Activated gamma-delta T cell treated with Interleukin-2 at 50 U/mL for 16 hours (primary cell): ENCODE measurements at places on chromosomes 6 and 20.

DNA sequence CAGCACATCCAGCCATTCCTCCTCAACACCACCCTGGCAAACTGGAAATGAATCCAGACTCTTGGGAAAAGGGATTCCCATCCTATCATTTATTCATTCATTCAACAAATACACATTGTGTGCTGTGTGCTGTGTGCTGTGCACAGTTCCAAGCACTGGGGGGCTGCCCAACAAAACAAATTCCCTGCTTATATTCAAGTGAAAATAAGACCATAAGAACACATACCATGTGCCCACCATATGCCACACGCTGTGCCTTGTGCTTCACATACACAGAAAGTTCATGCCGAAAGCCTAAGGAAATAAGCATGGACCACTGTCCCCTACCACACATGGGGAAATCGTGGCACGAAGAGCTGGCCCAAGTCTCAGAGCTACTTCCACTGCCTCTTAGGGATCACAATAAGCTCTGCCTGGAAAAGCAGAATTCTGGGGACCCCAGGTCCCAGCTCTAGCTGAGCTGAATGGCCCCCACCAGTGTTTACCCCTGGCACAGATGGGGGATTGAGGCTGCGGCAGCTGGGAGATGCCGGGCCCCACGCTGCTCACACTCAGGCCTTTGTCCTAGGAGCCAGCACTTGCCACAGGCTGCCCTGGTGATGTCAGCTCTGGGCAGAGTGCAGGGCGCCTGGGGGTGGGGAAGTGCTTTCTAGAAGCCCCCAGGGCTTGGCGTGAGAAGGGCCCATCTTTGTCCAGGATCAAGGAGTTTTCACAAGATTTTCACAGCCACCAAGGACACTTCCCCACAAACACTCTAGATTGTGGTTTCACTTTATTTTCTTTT lies 99.6 kb downstream of the PREX1 start:
- no peak for DNase-seq

DNA sequence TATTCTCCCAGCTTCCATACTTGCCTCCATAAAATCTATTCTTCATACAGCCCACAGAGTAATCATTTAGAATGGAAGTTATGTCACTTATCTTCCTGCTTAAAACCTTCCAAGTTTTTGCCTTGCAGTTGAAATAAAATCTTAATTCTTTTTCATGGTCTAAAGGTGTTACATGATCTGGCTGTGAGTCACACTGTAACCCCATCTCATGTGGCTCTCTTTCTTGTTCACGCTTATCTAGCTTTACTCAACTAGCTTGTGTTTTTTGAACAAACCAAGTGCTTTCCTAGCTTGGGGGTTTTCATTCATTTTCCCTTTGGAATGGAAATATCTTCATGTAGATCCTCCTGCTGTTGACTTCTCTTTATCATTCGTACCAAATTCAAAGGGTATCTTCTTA lies 23.6 kb upstream of the THEMIS start:
- no peak for DNase-seq

DNA sequence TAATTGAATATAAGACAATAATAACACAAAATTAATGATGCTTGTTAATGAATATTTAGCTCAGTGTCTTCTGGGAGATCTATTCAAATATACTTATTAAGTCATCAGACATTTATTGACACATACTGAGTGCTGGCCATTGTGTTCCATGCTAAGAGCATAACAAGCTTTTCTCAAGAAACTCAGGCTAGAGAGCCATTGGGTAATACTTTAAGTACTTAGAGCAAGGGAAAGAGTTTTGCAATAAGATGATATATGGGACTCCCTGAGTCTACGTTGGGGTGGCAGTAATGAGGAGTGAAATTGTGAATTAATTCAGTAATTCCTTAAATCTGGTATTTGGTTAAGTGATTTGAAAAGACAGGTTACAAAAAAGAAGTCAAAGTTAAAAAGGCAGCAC lies 11.1 kb downstream of the TMEM200A start:
- DNase-seq = no peak

DNA sequence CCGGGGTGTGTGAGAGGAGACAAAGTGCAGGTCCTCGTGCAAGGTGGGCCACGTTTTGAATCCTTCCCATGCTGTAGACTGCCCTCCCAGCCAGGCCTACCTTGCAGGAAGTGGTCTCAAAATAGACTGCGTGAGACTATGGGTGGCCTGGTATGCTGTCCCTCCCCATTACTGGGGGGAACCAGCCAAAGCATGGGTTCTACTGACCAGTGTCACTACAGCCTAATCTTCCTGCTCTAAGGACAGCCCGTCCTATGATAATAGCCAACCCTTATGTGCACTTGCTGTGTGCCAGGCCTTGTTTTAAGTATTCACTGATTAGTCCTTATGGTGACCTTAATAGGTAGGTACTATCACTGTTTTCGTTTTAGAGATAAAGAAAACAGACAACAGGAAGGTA lies 38.0 kb downstream of the FOXP4 start:
- no peak for DNase-seq

DNA sequence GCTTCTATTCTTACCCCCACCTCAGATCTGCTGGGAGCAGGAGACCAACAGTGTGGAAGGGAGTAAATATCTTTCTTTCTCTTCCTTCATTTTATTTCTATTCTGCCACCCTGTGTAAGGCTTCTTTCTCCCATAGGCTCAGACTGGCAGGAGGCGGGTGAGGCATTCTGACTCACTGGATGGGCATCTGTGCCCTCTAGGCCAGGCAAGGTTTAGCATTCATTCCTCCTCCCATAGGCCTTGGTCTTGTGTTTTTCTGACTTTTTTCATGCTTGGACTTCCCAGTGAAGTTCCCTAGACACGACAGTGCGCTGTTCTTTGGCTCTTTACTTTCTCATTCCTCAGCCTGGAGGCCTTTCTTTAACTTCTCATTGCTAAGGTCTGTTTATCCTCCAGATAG lies 235.2 kb downstream of the SYNE1 start:
- DNase-seq = no peak

DNA sequence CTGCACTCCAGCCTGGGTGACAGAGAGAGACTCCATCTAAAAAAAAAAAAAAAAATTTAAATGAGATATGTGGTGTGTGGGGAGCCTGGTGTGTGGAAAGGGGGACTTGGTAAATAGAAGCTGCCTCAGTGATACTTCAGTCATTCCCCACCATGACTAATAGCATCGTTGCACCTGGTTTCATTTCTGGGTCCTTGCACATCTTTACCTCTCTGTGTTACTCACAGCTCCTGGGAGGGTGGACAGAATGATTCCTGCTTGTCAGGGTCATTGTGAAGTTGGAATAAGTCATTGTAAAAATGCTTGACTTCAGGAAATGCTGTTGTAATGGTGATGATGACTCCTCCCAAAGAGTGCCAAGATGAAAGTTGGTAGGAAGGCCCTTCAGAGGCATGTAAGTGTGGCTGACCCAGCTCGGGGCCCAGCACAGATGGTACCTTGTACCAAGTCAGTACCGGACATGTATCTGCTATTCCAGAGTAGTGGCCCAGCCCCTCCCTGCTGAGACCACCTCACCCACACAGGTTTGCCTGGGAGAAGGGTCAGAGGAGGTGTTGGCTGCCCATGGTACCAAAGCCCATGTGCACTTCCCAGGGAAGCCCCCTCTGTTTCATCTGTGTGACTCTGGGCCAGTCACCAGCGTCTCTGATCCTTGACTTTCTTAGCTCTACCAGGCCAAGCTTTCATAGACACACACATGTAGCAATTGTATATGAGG lies 48.4 kb downstream of the PLAGL2 start:
- DNase-seq = no peak
